ENCODE measurements at places on chromosomes 12 and 14.

GRCh38 chr12:107131832-107132616 is 38.7 kb upstream of the CRY1 start:
- DNase-seq: no peak

DNA sequence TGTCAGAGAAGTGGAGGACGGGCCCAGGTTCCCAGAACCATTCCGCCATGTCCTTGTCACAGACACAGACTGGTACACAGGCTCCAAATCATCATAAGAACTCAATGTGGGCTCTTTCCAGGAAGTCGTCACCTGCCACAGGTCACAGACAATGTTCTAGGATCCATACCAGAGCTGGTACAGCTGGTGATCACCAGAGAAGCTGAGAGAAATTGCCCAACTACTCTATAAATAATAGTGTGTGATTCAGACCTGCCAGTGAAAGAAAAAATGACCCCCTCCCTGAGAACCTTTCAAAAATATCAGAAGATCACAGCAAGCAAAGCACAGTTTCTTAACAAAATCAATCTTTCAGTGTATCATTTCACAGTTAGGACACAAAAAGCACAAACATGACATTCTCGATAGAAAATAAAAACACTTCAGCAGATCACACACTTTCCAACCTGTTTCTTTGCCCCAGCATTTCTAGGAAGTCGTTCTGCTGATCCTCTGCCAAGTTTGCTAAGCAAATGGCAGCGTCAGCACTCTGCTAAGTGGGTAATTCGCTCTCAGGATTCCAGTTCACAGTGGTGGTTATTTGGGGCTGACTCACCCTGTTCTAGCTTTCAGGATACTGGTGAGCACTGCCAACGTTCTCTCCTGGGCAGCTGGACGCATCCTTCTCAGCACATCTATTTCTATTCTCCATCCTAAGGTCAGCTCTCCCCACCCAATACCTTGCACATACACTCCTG is 223.3 kb upstream of the SFSWAP start:
- DNase-seq: no peak

- DNase-seq: no peak
Measured at GRCh38 chr12:50839042-50839441, 3.7 kb upstream of the TMPRSS12 start.

DNA sequence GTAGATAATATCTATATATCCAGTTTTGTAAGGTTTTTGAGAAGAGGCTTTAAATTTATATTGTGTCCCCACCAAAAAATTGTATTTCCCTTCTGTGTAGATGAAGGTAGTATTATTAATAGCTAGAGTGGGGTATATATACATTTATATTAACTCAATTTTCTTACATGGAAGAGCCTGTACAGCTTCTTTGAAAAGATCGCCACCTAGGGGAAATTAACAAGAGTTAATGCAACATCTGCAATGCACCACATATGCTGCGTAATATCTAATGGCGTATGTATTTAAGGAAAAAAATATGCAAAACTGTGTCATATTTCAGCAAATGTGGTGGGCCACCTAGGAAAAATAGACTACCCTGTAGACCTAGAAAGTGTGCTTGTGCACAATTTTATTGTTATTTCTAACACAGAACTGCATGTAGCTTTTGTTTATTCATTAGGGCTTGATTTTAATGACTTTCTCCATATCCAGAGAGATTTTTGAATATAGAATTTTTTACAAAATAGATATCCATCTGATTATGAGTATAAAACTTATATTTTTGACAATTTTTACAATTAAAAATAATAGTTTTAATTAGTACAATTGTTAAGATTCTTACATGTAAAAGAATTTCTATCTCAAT is 14.0 kb downstream of the CCER1 start:
- no peak for DNase-seq

- no peak for DNase-seq
Measured at GRCh38 chr14:101010835-101011234, 107.3 kb upstream of the RTL1 start.

DNA sequence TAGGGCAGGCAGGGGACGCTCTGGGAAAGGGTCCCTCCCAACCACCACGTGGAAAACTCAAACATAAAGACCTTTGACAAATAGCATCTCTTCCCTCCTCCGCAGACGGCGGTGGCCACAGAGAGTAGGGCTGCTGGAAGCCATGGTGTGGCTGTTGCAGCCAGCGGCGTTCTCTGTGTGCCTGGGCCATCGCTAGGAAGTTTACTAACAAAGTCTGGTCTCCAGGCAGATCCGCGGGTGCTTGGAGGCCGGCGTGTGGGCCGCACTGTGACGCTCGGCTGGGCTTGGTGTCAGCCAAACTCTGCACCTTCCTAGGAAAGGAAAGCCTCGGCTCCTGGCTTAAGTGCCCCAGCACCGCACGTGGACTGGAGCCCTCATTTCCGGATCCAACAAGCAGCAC is 65.6 kb downstream of the CCDC88C start:
- no peak for DNase-seq

GRCh38 chr14:80924365-80925103 is 17.0 kb downstream of the CEP128 start:
- DNase-seq: no peak

GRCh38 chr14:23751616-23752015 is 115.5 kb downstream of the DHRS2 start:
- no peak for DNase-seq

GRCh38 chr14:53786045-53786444 is 170.6 kb downstream of the BMP4 start:
- DNase-seq: no peak

- no peak for DNase-seq
Measured at GRCh38 chr12:124919521-124920352, 5.3 kb upstream of the UBC start.

DNA sequence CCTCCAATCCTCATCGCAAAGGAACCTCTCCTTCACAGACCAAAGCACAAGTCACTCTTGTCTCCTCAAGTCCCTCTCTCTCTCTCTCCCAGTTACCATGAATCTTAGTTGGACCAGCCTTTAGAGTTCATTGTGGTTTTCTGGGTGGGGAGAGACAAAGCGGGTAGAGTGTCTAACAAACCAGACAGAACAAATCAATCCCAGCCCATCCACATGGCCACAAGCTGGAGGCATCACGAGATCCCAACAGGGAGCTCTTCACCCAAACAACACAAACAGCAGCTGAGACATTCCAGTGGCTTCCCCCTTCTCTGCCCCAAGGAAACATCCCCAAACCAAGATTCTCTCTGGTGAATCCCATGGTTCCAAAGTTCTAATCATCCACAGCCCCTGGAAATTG is 22.4 kb downstream of the ACTN1 start:
- no peak for DNase-seq

DNA sequence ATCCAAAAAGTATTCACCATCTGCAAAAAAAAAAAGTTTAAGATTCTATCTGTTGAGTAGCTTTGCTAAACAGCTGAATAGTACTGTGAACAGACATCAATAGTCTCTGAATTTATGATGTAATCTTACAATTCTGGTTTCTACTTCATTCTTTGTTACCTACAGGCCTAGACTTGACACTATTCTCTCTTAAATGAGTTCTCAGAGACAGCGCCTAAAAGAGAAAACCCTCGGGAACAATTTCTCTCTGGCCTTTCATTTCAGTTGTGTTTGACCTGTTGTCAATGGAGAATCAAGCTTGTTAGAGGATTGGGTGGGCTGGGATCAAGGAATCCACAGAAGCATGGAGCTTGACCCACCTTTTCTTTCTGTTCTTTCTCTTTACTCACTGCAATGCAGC is 5.9 kb upstream of the TWF1 start:
- DNase-seq: no peak

Data from naive thymus-derived CD4-positive, alpha-beta T cell (primary cell).